ENCODE measurements at places on chromosomes 12 and 14.
A peak's percentile ranks its signal among the peaks of the same experiment; 100 is the strongest.

GRCh38 chr12:51897181-51897580 lies 9.3 kb downstream of the ANKRD33 start:
- DNase-seq: no peak

GRCh38 chr12:3667485-3667884 lies 85.4 kb downstream of the CRACR2A start:
- DNase-seq: no peak

GRCh38 chr12:49684310-49684854 lies 22.8 kb downstream of the FMNL3 start:
- DNase-seq: no peak

DNA sequence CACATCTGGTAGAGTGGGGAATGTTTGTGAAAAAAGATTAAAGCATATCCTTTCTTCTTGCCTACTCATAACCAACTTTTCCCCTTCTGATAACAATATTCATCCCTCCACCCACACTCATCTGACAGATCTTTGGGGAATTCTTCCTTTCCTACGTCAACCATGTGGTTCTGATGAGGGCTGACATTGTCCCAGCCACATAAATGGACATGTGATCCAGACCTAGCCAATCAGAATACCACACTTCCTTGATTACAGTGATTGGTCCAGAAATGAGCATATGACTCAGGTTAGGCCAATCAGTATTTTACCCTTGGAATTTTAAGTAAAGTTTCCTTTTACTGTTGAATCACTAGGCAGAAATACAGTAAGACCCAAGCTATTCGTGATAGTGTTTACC lies 58.9 kb downstream of the GPR65 start:
- no peak for DNase-seq

DNA sequence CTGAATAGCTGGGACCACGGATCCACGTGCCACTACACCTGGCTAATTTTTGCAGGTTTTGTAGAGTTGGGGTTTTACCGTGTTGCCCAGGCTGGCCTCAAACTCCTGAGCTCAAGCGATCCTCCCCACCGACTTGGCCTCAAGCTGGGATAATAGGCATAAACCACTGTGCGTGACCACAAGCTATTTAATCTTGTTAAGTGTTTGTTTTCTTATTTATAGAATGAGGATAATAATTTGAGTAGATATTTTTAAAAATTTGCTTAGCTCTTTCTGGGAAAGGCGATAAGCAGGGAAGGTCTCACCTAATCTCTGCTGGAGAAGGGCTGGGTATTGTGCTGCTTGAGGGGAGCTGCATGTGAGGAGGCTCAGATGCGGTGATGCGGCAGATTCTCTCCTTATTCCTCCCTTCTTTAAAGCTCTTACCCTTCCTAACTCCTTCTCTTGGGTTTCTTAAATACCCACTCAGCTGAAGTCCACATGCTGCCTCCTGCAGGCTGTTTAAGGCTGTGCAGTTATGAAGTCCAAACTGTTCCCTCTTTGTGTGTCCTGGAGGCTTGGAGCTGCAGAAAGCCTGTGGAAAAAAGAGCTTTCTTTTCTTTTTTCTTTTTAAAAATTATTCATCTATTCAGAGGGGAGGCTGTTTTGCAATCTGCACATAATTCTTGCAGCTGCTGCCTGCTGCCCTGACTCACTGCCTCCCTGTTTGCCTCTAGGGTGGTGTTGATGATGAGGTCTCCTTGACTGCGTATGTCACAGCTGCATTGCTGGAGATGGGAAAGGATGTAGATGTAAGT lies 37.9 kb downstream of the A2ML1 start:
- DNase-seq: peak; percentile 5

DNA sequence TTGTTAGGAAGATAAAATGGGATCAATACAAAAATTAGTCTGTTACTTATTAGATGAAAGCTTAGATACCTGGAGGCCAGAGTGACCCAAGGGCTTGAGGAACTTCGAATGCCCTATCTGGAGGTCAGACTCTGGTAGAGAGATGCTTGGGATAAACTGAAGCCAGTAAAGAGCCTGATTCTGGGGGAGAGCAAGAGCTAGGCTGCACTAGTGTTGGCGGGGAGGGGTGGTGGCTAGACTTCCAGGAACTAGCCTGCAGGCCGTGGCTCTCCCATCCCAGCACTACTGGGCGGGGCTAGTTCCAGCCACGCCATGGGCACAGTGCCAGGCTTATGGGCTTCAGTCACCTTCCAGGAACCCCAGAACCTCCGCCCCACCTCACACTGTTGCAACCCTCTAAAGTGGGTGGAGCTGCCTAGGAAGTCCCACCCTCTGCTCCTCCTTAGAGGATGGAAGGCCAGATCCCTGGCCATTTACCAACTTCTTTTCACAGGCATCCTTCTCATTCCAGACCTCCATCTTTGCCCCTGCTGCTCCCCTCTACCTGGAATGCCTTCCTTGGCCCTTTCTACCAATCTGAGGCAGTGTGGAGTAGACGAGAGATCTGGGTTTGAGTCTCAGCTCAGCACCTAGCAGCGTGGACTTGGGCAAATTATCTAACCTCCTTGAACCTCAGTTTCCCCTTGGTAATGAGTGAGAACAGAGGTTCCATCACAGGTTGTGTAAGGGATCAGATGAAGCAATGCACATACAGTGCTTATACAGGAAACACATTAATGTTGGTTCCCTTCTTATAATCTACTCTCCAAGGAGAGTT lies 6.3 kb upstream of the NFE2 start:
- DNase-seq: no peak

- no peak for DNase-seq
These were observed 178.7 kb downstream of the CNTN1 start for GRCh38 chr12:40870981-40871380.

DNA sequence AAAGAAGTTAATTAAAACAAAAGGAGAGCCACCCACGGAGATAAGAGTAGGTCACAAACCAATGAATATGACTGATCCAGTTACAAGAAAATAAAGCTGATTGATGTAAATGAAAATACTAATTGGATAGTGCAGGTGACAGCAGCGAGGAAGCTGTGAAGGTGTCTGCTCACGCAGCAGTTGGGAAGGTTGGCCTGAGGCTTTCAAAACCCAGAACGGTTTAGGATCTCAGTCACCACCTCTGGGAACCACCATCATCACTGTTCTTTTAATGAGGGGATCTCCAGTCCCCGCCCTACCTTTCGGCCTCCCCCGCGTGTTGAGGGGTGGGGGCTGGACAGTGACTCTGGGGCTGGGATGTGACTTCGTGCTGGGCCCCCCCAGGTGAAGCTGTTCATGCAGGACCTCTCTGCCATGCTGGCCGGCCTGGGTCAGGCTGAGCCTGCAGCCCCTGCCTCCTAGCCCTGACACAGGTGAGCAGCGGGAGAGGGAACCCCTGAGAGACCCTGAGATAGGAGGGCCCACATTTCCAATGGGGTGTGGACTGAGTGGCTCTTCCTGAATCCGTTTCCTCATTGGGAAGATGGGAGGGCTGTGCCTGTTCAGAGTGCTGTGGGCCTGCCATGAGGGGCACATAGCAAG lies 7.8 kb downstream of the CFAP73 start:
- no peak for DNase-seq

GRCh38 chr12:68497107-68497506 lies 113.6 kb upstream of the RAP1B start:
- no peak for DNase-seq

DNA sequence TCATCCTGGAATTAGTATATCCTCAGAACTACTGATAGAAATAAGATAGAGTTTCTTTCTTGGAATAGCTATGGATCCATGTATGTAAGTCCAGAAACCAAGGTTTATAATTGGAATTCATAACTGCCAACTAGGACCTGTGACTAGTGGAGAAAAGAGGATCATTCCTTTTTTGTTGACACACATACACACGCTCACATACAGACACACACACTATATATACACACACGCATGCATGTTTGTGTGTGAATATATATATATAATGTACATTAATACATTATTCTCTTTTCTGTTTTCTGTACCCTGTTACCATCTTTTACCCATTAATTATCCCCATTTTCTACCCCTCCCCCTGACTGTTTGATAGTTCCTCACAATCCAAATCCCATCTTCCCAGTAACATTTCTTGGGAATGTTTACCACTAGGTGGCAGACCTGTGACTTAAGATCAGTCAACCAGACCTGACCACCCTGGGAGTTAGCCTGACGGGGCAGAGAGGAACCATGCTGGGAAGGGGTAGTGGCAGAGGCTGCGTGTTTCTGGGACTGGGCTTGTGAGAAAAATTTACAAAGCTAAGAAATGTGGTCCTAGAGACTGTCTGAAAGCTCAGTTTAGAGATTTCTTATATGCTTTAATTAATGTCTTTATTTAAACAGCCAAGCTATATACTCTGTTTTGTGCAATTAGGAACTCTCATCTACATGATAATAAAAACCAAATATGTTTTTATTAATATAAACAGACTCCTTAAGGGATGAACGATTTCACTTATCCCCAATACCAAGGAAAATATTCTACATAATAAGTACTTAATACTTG lies 308.0 kb downstream of the PPFIA2 start:
- DNase-seq: peak; percentile 14

DNA sequence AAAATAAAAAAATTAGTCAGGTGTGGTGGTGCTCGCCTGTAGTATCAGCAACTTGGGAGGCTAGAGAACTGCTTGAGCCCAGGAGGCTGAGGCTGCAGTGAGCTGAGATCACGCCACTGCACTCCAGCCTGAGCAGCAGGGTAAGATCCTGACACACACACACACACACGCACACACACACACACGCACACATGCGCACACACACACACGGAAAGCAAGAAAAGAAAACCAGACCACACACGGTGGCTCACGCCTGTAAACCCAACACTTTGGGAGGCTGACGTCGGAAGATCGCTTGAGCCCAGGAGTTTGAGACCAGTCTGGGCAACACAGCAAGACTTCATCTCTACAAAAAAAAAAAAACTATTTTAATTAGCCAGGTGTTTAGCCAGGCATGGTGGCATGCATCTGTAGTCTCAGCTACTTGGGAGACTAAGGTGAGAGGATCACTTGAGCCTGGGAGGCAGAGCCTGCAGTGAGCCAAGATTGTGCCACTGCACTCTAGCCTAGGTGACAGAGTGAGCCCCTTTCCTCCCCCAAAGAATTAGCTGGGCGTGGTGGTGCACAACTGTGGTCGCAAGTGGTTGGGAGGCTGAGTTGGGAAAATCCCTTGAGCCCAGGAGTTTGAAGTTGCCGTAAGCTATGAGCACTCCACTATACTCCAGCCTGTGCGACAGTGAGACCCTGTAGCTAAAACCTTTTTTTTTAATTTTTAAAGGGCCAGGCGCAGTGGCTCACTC lies 44.5 kb downstream of the HECTD1 start:
- DNase-seq: no peak

DNA sequence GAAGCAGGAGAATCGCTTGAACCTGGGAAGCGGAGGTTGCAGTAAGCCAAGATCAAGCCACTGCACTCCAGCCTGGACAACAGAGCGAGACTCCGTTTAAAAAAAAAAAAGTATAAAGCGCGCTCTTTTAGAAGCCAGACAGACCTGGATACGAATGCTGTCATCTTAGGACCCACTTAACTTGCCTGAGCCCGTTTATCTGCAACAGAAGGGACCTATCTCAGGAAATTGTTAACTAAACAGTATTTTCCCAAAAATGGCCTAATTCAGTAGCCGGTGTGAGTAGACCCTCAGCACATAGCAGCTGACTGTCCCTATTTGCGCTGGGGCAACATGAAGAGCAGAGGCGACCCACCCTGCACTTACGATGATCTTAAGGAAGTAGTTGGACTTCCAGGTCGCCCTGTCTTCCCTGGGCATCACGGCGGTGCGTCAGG lies 529 bp downstream of the RPLP0 start:
- no peak for DNase-seq

DNA sequence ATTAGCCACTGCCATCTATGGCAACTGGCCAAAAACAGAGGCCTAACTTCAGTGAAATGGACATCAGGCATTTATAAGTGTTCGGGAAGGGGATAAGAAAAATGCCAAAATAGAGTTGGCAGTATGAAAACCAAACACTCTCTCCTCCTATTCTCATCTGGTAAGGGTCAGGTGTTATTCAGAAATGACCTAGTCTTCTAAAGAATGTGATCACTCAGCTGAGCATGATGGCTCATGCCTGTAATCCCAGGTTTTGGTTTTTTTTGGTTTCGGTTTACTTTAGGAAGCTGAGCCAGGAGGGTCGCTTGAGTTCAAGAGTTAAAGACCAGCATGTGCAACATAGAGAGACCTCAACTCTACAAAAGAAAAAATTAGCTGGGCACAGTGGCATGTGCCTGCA lies 170.3 kb downstream of the GRIN2B start:
- DNase-seq: no peak

- no peak for DNase-seq
These were observed 13.7 kb downstream of the MYBPC1 start for GRCh38 chr12:101608301-101609133.

GRCh38 chr14:88960496-88960895 lies 136.0 kb downstream of the TTC8 start:
- no peak for DNase-seq

GRCh38 chr12:116771651-116772050 lies 33.5 kb downstream of the RNFT2 start:
- no peak for DNase-seq

- DNase-seq: no peak
These were observed 41.8 kb upstream of the HIF1A start for GRCh38 chr14:61653507-61653906.

DNA sequence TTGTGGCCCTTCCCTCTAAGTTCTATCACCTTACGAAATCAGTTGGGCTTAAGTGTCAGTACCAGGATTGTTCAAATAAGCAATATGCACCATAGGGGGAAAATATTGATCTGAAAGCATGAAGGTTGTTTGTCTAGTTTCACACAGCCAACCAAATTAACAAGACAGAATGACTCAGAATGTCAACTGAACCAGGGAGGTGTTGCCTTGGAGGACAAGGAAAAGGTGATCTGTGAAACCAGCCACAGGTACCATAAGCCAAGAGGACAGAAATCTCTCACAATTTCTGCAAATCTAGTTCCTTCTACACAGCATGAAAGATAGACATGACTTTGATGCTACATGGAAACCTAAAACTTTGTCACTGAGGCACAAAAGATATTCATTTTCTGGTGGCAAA lies 297.9 kb downstream of the BCL11B start:
- no peak for DNase-seq

DNA sequence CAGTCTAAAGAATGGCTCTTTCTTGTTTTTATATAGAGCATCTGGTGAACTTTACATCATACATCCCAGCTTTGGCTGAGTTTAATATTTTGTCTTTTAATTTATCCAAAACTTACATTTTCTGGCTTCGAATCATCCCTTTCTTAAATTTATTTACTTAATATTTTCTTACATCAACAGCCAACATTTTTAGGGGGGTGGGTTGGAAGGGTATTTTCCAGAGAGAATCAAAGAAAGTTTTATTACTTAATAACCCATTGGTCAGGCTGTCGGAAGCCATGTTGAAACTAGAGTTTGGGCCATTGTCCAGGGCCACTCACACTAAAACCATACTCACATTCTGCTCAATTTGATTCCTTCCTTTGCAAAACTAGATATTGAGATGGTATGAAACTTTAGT lies 220.2 kb downstream of the AEBP2 start:
- no peak for DNase-seq
